Activated CD4-positive, alpha-beta T cell treated with anti-CD3 and anti-CD28 coated beads, Interleukin-2, amount 50 U/mL, for 4 hours (primary cell): ENCODE measurements at places on chromosomes 16 and 17.

DNA sequence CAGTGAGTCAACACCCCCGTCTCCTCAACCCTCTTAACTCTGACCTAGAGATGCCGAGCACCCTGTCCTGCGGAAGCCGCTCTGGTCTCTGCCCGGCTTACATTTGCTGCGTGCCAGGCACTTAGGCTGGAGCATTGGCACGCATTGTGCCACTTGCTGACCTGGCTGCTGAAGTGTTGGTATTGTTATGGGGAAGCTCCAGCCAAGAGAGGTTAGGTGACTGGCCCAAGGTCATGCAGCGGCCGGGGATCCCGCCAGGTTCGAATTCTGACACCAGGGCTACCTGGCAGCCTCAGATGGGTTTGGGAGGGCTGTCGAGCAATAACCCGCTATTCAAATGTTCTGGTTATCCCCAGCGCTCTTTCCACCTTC lies 5.0 kb upstream of the HSD17B1 start:
- DNase-seq: no peak

GRCh38 chr17:43372273-43372911 lies 26.4 kb upstream of the ARL4D start:
- DNase-seq: no peak

DNA sequence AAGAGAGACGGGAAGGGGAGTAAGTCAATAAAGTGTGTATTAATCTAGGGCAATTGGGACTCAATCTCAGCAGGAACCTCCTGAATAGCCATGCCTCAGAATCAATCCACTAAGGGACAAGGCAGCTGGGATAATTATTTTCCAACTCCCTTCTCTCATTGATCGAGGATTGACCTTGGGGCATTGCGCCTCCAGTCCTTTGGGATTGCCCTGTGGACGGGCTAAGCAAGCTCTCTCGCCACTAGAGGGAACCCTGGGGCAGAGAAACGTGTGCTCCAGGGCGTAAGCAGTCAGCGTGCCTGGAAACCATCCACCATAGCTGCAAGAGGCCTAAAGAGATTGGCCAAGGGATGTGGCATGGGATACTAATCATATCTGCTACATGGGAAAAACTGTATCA lies 53.9 kb upstream of the ERCC4 start:
- DNase-seq: peak; percentile 9

GRCh38 chr17:35084987-35085386 lies 21.5 kb upstream of the RFFL start:
- DNase-seq: no peak

- DNase-seq: no peak
These were observed 20.2 kb downstream of the TOM1L1 start for GRCh38 chr17:54920819-54921218.

GRCh38 chr17:5789528-5789927 lies 205.2 kb upstream of the NLRP1 start:
- no peak for DNase-seq

DNA sequence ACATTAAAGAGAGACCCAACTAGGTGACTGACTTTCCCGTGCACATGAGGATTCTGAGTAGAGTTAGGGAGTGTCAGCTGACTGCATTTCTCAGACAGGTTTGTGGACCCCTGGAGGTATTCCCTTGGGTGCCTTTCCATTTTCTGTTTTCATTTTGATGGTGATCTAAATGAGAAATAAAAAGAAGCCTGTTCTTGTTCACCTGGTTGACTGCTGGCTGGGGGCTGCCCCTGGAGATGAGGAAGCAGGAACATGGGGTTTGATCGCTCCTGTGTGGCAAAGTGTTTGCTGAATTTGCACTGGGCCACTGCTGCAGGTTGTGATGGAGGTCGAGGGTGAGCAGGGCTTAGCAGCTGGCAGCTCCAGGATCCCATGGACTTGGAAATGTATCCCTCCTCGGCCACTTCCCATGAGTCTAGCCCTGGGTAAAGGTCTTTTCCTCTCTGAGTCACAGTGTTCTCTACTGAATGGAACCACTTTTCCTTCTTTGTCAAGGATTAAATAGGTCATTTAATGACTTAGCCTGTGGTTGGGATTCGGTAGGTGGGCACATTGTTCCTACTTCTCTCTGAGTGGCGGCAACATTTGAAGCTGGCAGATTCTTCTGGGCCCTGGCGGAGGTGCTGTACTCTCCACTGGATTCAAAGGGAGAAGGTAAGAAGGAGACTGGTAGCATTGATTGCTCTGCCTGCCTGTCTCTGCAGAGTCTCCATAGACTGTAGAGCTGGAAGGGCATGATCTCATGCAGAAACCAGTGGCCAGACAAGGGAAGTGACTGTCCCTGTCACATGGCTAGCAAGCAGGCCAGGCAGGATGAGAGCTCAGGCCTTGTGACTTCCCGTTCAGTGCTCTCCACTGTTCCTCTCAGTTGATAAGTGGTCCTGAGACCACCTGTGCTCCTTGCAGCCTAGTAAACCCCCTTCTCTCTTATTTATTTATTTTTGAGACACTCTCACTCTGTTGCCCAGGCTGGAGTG lies 17.9 kb downstream of the SNX29 start:
- no peak for DNase-seq

DNA sequence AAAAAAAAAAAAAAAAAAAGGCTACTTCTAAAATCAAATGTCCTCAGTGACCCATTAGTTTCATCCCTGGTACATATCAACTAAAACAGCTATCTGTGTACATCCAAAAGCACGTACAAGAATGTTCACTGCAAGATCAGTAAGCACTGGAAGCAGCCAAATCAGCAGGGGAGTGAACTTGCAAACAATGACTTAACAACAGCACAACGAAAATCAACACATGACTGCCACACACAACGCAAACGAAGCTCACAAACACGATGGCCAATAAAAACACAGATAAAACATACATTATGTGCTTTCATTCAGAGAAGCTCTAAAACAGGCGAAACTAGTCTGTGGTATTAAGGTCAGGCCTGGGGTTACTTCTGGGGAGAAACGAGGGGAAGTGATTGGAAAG lies 60.6 kb downstream of the XPO6 start:
- no peak for DNase-seq

DNA sequence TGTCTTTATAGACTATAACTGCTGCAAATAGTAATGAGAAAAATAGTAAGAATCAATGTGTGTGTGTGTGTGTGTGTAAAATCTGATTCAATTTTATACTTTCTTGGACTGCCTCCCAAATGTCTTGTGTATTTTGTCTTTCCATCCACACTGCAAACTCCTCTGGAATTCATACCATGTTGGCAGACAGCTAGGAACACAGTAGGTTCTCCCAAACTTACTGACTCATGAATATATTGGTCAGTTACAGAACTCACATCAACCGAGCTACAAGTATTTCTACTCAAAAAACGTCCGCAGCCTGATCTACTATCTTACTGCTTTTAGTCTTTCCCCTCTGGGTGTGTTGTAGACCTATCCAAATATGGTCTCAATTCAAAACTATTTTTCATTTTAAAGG lies 542.7 kb upstream of the PSMD7 start:
- no peak for DNase-seq

- no peak for DNase-seq
These were observed 40.7 kb downstream of the IRX3 start for GRCh38 chr16:54245788-54246453.

- DNase-seq: no peak
These were observed 91.3 kb downstream of the WWP2 start for GRCh38 chr16:69853481-69853880.

GRCh38 chr17:45315648-45316433 lies 979 bp downstream of the MAP3K14 start:
- no peak for DNase-seq

GRCh38 chr17:61759362-61759761 lies 104.0 kb downstream of the BRIP1 start:
- DNase-seq: no peak

GRCh38 chr16:11682655-11683096 lies 14.4 kb downstream of the SNN start:
- DNase-seq: no peak

DNA sequence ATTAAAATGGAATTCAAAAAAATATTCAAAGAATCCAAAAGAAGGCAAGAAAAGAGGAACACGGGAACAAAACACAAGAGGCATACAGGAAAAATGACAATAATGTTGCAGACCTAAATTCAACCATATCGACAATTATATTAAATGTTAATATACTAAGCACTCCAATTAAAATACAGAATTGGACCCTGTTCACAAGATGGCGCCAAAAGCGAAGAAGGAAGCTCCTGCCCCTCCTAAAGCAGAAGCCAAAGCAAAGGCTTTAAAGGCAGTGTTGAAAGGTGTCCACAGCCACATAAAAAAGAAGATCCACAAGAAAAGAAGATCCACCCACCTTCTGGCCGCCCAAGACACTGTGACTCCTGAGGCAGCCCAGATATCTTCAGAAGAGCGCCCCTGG lies 6.3 kb upstream of the XAF1 start:
- DNase-seq: no peak

DNA sequence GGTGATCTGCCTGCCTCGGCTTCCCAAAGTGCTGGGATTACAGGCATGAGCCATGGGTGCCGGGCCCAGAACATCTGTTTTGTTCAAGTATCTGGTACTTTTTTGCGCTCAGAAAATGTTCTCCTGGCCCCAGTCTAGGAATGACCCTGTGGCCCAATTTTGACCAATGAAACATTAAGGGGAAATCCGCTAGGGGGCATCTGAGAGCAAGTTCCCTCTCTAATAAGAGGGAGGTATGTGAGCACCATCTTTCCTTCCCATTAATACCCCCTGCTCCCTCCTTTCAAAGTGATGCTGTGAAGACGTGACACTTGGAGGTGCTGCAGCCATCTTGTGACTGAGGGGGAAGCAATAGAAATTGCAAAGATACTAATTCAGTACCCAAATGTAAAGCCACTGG lies 16.5 kb upstream of the CLEC3A start:
- DNase-seq: no peak

DNA sequence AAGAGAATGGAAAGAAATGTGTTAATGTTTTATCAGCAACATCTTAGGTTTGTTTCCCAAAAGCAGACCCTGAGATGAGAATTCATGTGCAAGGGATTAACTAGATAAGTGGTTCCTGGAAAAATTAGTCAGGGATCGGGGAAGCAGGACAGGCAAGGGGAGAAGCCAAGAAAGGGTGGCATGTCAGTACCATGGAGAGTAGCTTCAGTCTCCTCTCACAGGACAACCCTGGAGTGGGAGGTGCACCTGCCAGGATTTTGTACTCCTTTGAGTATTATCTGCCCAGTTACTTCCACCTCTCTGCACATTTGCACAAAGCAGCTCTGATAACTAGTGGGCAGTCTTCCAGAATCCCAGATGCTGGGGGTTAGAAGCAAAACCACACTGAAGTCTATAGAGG lies 117.0 kb downstream of the RGS9 start:
- DNase-seq: no peak

- DNase-seq: no peak
These were observed 51.8 kb downstream of the PIMREG start for GRCh38 chr17:6496116-6496481.

GRCh38 chr17:37742116-37742761 lies 2.6 kb downstream of the HNF1B start:
- DNase-seq: no peak

DNA sequence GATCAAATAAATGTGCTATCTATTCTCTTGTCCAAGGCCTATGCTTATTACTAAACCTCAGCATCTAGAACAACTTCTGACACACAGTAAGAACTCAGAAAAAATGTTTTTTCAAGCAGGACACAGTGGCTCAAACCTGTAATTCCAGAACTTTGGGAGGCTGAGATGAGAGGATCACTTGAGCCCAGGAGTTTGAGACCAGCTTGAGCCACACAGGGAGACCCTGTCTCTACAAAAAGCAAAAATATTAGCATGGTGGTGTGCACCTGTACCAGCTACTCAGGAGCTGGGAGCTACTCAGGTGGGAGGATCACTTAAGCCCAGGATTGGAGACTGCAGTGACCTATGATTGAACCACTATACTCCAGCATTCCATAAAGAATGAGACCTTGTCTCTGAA lies 32.5 kb downstream of the USP32 start:
- no peak for DNase-seq

DNA sequence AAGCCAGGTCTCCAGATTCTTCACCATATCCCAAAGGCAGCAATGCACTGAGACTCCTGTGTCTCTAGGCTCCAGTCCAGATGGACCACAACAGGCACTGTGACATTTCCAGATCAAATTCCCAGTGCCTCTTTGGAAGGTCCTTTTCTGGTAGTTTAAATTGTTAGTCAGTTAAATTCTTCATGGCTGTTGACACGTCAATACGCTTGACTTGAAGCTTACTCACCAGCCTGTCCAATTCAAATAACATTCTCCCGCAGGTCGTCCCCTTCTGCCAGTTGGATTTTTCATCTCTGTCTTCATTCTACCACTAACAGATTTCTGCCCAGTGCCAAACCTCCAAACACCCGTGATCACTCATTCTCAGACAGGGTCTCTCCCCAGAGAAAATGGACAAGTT lies 86.7 kb downstream of the SHISA9 start:
- DNase-seq: no peak

DNA sequence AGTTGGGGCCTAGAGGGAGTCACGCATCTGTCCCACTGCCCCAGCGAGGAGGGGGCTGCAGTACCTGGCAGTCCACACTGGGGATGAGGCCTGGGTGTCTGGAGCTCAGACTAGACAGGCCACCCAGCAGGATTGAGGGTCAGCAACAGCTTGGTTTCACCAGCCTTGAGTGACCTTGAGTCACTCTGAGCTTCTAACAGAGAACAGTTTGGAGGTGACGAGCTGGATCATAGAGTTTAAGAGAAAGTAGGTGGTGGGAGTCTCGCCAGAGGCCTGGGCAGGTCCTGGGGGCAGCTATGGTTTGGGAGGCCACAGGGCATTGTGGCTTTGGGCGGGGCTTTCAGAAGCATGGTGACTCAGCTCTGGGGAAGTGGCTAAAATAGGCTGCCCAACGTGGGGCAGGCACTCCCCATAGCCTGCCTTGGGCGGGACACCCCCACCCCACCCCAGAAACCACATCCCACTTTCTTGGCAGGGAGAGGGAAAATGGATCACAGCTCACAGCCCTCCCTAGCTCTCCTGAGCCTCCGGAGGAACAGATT lies 20.5 kb downstream of the CDC42EP4 start:
- DNase-seq: no peak

DNA sequence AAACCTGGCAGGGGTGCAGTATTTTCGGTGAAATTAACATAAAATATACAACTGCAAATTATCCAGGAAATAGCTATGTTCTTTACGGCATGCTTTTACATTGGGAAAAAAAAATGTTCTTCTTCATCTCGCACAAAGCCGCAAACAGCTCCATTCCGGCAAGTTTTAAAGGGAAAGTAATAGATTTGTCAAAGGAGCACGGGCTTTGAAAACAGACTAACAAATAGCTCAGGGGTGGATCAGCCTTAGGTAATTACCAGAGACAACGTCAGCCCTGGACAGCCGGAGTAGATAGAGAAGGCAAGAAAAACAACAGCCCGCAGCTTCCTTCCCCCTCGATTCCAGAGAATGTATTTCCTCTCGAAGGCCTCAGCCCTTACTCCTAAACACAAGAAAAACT lies 222.5 kb downstream of the C16orf78 start:
- DNase-seq: no peak

DNA sequence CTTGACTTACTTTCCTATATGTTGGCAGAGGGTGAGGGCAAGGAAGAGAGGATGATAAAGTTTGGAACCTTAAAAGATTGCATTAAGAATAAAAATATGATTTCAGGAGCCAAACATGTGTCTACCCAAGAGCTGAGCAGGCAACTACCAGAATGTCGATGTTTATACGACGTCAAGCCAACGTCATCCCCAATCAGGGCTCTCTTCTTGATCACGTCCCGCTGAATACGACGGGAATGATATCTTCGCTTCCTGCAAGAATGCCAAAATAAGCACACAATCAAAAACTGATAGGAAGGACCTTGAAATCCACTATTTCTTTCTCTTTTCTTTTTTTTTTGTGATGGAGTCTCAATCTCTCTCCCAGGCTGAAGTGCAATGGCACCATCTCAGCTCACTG lies 20.1 kb upstream of the ITGAE start:
- no peak for DNase-seq

- DNase-seq: no peak
These were observed 12.3 kb downstream of the CHMP6 start for GRCh38 chr17:81003711-81004475.
